Aorta (tissue), 5 donors: ENCODE measurements at places on chromosomes 5 and 9. TPM values are rescaled to one million over a fixed set of nuclear protein-coding genes. Genes with fewer than 3 reads are reported as not detected.

DNA sequence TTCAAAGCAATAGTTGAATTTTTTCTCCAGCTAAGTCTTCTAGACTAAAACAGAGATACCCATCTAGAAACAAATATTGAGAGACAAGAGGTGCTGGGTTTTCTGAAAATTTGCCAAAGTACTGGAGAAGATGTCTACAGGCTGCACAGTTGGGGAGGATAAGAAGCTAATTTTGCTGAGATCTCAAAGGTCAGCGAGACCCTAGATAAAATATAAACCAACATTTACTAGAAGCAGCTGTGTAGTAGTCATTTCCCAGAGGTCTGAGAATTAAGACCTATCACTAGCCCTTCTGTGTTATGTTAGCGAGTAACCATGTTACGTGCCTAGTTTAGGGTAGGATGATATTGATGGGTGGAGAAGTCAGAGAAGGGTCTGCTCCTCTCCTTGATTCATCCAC, 208.5 kb upstream of the TNC start:
- DNase-seq, result no peak
- H3K4me3 ChIP-seq, result no peak overlapping the region
- H3K4me1 ChIP-seq, result no peaks in the 10 kb centered on the region
- H3K36me3 ChIP-seq, result no peaks in the 10 kb centered on the region

Gene ADAMTS16
- not detected for polyA plus RNA-seq

DNA sequence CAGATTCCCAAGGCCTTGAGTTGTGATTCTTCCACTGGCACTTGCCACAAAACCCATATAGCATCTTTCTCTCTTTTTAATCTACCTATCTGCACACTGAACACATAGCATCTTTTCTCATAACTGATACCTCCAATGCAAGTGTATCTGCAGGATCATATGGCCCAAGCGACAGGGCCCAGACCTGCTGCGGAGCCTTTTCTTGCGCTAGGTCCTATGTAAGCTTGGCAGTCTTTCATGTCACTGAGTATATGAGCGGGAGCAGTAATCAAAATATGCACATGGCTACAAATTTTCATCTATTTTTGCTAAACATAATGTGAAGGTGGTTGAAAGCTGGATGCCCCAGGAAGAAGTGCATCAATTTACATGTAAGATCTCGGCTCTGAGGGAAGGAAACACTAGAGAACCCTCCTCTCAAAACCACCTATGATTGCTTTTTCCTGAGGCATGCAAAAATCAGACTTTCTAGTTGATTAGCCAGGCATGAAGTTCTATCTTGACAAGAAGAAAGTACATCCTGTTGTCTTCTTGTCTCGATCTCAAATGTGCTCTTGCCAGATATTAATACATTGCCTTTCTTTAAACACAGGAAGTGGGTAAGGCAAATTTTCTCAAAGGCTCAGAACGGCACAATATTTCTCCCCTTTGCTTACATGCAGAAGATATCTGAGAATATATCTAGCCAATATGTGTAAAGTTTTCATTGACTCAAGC, 26.9 kb upstream of the CEMIP2 start:
- H3K4me1 ChIP-seq, result no peaks in the 10 kb centered on the region
- H3K27me3 ChIP-seq, result no peaks in the 10 kb centered on the region
- no peaks in the 10 kb centered on the region for H3K36me3 ChIP-seq
- H3K27ac ChIP-seq, result no peak overlapping the region

Gene SPEF2
- polyA plus RNA-seq, result 5.1 TPM

- DNase-seq, result no peak
- no peaks in the 10 kb centered on the region for H3K27me3 ChIP-seq
- H3K4me1 ChIP-seq, result no peaks in the 10 kb centered on the region
- H3K36me3 ChIP-seq, result no peaks in the 10 kb centered on the region
- no peak overlapping the region for H3K4me3 ChIP-seq
These were observed 420.5 kb downstream of the EBF1 start for GRCh38 chr5:158679221-158679641.

DNA sequence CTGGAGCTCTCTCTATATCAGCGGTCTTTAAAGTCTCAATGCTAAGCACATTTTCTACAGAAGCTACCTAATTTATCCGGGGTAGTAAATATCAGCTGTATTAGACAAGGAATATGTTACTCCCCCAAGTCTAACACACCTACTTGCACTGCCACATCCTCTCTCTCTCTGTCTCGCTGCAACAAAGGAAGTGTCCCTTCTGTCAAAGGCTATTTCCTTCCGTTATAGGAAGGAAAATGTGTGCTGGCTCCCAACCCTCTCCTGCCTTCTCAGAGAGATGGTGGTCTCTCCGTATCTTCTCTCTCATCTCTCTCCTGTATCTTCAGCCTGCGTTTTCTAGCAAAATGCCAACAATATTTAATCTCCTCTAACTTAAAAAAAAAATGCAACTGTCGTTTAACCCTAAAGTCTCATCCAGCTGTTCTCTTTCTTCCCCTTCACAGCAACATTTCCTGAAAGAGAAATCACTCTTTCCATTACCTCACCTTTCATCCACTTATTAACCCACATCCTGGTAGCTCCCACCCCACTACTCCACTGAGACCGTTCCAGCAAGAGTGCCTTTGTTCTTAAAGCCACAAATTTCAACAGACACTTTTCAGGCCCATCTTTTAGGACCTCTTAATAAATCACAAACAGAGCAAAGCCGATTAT, 2.3 kb downstream of the TTF1 start:
- no peaks in the 10 kb centered on the region for H3K36me3 ChIP-seq
- H3K4me1 ChIP-seq, result no peaks in the 10 kb centered on the region
- no peak overlapping the region for H3K27ac ChIP-seq
- H3K4me3 ChIP-seq, result no peak overlapping the region
- no peaks in the 10 kb centered on the region for H3K27me3 ChIP-seq
- no peak for DNase-seq

Gene TMEM174
- not detected for polyA plus RNA-seq

Gene ANKRD55
- polyA plus RNA-seq, result not detected

Gene MYOZ3
- 2.0 TPM for polyA plus RNA-seq

DNA sequence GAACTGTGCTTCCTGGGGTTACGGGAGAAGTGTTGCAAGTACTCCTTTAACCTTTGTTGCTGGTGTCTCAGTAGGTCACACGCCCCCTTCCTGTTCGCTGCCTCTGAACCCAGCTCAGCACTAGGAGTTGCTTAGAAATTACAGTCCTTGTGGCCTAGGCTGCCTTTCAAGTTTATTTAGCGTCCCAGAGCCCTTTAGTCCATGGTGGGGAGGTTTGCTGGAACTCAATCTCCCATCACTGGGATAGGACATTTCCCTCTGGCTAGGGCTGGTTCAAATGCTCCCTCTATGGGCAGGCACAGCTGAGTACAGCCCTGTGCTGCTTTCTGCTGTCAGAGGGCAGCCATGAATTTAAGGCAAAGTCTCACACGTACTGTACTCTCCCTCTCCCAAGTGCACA, 4.7 kb downstream of the IFNA8 start:
- DNase-seq, result no peak
- no peak overlapping the region for H3K27ac ChIP-seq
- H3K4me1 ChIP-seq, result no peaks in the 10 kb centered on the region

GRCh38 chr9:71122022-71122275, 528 bp upstream of the TRPM3 start:
- H3K27me3 ChIP-seq, result no peaks in the 10 kb centered on the region
- H3K27ac ChIP-seq, result no peak overlapping the region
- H3K4me1 ChIP-seq, result no peaks in the 10 kb centered on the region
- H3K4me3 ChIP-seq, result no peak overlapping the region
- H3K36me3 ChIP-seq, result no peaks in the 10 kb centered on the region
- DNase-seq, result no peak

GRCh38 chr5:146040527-146040926, 64.8 kb downstream of the PLAC8L1 start:
- no peak overlapping the region for H3K27ac ChIP-seq
- no peak for DNase-seq
- no peaks in the 10 kb centered on the region for H3K27me3 ChIP-seq
- no peaks in the 10 kb centered on the region for H3K4me1 ChIP-seq
- H3K36me3 ChIP-seq, result no peaks in the 10 kb centered on the region

GRCh38 chr5:669842-670395, 23.2 kb downstream of the TPPP start:
- no peaks in the 10 kb centered on the region for H3K27me3 ChIP-seq
- H3K4me1 ChIP-seq, result no peaks in the 10 kb centered on the region
- no peak overlapping the region for H3K27ac ChIP-seq

DNA sequence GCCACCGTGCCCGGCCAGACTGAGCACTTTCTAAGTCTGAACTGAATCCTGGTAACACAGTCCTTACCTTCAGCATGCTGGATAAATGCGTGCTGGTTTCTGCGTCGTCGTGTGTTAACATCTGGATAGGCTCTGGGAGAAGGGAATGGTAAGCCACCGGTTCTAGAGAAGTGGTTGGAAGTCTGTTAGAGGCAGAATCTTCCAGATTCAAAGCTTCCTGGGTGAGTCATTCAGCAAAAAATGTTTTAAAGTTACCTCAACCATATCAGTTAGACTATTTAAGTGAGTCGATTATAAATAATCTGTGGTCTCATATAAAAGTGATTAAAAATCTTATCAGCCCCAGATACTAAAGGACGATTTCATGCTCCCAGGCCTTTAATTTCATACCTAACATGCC, 256.5 kb upstream of the NFIL3 start:
- H3K4me1 ChIP-seq, result no peaks in the 10 kb centered on the region
- no peak for DNase-seq
- no peaks in the 10 kb centered on the region for H3K27me3 ChIP-seq
- no peak overlapping the region for H3K4me3 ChIP-seq
